Stomach (tissue), 19 donors: ENCODE measurements at places on chromosomes 13 and 19. TPM values are rescaled to one million over a fixed set of nuclear protein-coding genes. Genes with fewer than 3 reads are reported as not detected.

The CEACAM8 gene
- total RNA-seq, result 1.1 TPM

DNA sequence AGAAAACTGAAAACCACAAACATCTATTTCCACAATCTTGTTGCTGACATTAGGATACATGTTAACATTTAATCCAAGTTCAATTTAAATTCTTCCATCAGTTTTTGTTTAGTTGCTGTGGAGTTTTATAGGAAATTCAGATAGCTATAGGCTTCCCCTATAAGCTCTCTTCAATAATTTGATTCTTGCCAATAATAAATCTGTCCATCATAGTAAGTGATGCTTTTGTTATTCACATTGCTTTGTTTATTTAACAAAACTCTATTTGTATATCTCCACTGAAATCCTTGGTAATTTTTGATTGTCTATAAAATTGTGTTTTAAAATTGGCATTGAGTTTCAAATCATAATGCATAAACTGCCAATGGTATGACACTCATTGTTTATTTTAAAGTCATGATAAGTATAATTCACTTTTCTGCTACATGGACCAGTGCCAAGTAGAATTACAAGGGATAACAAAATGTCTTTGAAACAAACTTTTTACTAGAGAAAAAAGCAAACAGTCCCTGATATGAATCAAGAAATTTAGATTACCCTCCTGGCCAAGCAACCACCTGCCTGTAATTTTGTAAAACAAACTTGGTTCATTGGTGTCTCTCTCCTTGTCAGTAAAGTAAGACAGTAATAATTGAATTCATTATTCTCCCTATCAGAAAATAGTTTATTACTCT, 577.3 kb upstream of the GPC6 start:
- DNase-seq, result no peak

- DNase-seq, result no peak
Measured at GRCh38 chr13:33169273-33169980, 116.1 kb downstream of the STARD13 start.

The ZNF761 gene
- 5.4 TPM for total RNA-seq

The PRR22 gene
- not detected for total RNA-seq

The SLITRK6 gene
- 4.5 TPM for total RNA-seq

DNA sequence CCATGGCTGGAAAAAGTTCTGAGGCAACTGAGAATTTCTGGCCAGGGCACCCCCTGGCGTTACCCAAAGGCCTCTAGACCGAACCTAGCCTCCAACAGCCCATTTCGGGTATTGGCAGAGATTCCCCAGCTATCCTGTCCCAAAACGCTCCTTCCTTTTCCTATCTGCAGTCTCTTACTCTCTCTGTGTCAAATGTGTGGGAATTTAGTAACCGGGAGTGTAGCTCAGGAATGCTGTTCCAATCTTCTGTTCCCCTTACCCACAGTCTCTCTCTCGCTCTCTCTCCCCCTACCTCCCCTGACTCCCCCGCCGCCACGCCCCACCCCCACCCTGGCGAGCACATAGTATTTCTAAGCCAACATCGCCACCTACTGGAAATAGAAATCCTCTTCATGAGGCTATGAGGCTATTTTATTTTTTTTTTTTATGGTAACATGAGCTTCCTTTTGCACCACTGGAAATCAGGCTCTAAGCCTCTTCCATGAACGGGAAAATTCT, 27.0 kb downstream of the OXGR1 start:
- no peak for DNase-seq

DNA sequence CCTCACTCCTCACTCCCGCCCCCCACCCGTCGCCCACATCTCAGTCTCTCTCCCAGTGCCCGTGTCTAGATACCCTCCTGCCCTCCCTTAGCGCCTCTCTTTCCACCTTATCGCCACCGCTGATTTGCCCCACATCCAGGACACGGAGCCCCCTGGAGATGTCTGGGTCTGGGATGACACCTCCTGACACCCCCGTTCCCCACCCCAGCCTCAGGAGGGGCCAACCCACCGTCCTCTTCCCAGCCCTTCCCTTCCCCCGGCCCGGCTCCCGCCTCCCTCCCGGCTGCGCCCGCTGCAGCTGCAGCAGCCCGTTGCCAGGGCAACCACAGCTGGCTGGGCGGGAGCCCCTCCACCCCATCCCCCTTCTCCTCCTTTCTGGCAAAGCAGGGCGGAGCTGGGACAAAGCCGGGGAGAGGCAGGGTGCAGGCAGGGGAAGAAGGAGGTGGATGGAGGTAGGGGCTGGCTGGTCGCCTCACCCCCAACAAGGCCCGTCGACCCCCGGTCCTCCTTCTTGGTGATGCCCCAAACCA, 13.5 kb downstream of the DPF1 start:
- peak; percentile 95 for DNase-seq

- DNase-seq, result no peak
Measured at GRCh38 chr13:90416938-90417337, 930.5 kb upstream of the MIR17HG start.

The CCDC169 gene
- total RNA-seq, result 1.8 TPM

- DNase-seq, result no peak
Measured at GRCh38 chr19:8846819-8847218, 14.6 kb downstream of the MBD3L1 start.

DNA sequence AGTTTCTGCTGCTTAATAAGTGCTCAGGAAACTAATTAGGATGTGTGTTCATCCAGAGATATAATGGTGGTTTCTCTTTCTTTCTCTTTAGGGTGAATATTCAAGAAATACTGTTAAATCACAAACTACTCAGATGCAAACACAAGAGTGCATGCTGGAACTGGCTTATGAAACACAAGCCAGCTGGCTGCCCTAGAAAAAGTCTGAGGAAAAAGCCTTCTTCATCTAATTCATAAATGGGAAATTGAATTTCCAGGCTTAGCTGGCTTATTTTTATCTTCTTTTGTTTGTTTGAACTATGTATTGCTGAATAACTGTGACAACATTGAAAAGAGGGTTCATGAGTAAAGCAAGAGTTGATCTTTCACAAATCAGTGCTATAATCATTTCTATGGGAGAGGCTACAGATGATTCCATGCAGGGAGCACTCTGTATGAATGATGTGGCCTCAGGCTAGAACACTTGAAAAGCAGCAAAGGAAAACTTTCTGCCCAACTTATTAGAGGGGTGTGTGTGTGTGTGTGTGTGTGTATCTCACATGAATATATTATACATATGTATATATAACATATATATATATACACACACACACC, 69.8 kb upstream of the SCEL start:
- no peak for DNase-seq

DNA sequence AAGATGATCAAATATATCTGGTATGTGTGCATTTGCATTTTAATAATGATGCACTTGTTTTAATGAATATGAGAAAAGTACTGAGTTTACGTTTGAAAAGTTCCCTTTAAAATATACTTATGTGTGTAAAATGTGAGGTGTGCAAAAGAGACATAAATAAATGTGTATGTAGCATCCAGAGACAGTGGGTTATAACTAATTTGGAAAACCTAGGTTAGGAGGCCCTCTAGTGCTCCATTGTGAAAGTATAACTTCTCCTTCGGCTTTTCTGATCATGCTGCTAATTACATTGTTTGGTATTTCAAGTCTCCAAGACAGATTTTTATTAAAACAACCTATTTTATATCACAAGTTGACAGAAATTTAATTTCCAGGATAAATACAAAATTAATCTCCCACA, 30.1 kb downstream of the SCEL start:
- peak; percentile 66 for DNase-seq

- DNase-seq, result no peak
Measured at GRCh38 chr19:14139944-14140343, 3.6 kb upstream of the ASF1B start.

The RFPL4A gene
- not detected for total RNA-seq

The MUC16 gene
- total RNA-seq, result not detected

The ITGBL1 gene
- total RNA-seq, result not detected

DNA sequence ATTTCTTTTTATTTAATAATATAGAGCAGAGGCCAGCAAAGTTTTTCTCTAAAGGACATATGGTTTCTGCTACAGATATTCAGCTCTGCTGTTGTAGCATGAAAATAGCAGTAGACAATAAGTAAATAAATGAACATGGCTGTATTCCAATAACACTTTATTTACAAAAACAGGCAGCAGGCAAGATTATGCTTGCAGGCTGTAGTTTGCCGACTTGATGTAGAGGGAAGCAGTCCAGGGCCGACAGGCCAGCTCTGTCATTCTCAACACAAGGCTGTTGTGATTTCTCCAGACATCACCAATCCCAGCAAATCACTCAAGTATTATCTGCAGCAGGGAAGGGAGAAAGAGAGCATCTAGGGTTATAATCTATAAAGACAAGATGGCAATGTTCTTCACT, 1062.5 kb upstream of the PCDH9 start:
- no peak for DNase-seq

GRCh38 chr19:2666344-2666994, 36.0 kb downstream of the GNG7 start:
- DNase-seq, result no peak

- peak; percentile 81 for DNase-seq
Measured at GRCh38 chr19:47190167-47190727, 40.8 kb downstream of the BBC3 start.

- no peak for DNase-seq
Measured at GRCh38 chr13:40479196-40479845, 187.1 kb downstream of the FOXO1 start.

- no peak for DNase-seq
Measured at GRCh38 chr13:48216204-48216711, 16.7 kb upstream of the ITM2B start.

- DNase-seq, result no peak
Measured at GRCh38 chr13:112069061-112069844, 2.3 kb downstream of the SOX1 start.

The C13orf46 gene
- total RNA-seq, result 20.1 TPM

The ZFR2 gene
- not detected for total RNA-seq

DNA sequence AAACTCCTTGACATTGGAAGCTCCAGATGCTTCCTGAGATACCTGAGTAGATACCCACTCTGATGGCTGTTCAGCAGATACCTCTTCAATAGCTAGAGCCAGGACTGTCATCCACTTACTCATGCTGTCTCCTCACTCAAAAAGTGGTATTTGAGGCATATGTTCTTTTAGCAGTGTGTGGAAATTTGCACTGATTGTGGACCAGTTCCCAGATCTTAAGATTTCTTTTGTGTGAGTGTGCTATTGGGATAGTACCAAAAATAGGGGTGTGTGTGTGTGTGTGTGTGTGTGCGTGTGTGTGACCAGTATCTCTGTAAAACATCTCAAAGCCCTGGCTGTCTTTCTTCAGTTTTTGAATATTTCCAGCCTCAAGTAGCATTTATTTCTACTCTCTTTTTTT, 108.3 kb downstream of the SLITRK5 start:
- DNase-seq, result peak; percentile 20

DNA sequence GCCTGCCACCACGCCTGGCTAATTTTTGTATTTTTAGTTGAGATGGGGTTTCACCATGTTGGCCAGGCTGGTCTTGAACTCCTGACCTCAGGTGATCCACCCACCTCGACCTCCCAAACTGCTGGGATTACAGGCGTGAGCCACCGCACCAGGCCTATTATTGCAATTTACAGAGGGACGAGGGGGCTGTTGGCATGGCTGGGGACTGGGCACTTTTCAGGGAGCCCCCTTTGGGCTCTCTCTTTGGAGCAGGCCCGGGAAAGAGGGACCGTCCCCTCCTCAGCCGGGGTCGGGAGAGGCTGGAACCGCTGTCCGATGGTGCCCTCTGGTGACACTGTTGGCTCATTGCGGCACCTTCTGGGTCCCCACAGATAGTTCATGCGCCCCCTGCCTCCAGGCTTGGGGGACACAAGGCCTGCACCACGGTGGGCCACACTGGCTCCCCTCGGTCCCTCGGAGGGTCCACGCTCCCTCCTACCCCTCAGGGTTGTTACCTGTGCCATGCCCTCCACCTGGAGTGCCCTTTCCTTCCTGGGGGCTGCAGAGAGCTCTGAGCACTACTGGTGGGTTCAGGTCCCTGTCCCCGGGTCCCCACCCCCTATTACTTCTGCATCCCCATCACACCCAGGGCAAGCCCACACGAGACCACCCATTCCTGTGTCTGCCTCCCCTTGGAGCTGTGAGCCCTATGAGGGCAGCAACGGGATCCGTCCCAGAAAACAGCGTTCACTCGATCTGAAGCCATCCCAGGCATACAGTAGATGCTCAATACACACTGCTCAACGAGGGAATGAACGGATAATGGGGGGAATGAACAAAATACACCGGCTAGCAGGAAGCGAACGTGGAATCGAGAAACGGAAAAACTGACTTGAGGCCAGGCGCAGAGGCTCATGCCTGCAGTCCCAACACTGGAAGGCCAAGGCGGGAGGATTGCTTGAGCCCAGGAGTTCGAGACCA, 12.5 kb downstream of the FEM1A start:
- peak; percentile 82 for DNase-seq

The CEACAM7 gene
- total RNA-seq, result not detected

The WASF3 gene
- 0.87 TPM for total RNA-seq

DNA sequence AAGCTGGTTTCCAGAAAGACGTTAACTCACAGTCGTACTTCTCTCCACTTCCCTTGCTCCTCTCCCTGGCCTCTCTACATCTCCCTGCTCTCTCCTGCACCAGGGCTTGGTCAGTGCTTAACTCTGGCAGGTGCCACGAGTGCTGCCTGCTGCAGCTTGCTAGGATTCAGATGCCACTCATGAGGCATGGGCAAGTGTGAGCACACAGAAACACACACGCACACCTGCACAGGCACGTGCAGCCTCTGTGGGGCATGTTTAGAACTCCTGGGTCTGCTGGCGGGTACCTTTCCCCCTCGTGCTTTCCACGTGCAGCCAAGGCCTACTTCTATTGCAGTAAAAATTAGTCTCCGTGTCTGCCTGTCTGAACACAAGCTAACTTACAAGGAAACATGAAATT, 31.8 kb downstream of the SOX1 start:
- DNase-seq, result no peak

The ZNF439 gene
- total RNA-seq, result 17.0 TPM

The TMEM59L gene
- 1.8 TPM for total RNA-seq

The NKPD1 gene
- not detected for total RNA-seq

DNA sequence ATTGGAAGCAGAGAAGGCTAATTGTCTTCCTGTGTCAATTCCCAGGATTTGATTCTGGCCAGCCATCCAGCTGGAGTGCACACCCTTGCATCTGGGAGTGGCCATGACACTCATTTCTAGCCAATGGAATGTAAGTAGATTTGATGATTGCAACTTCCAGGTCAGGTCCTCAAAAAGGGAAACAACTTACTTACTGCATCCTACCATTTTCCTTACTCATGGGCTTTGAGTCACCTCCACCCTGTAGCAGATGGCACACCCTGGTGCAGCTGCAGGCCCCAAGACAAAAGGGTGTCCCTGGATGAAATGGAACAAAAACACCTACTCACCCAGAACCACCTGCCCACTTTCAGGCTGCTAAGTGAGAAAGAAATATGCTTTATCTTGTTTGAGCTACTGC, 27.3 kb upstream of the MPHOSPH8 start:
- no peak for DNase-seq

- no peak for DNase-seq
Measured at GRCh38 chr19:11359421-11359820, 4.2 kb downstream of the PLPPR2 start.
